ENCODE measurements at places on chromosomes 13 and 19.

GRCh38 chr13:106492588-106493475 is 42.6 kb downstream of the EFNB2 start:
- no peak for DNase-seq

- DNase-seq: no peak
Measured at GRCh38 chr13:23990455-23990854, 93.2 kb upstream of the C1QTNF9B start.

DNA sequence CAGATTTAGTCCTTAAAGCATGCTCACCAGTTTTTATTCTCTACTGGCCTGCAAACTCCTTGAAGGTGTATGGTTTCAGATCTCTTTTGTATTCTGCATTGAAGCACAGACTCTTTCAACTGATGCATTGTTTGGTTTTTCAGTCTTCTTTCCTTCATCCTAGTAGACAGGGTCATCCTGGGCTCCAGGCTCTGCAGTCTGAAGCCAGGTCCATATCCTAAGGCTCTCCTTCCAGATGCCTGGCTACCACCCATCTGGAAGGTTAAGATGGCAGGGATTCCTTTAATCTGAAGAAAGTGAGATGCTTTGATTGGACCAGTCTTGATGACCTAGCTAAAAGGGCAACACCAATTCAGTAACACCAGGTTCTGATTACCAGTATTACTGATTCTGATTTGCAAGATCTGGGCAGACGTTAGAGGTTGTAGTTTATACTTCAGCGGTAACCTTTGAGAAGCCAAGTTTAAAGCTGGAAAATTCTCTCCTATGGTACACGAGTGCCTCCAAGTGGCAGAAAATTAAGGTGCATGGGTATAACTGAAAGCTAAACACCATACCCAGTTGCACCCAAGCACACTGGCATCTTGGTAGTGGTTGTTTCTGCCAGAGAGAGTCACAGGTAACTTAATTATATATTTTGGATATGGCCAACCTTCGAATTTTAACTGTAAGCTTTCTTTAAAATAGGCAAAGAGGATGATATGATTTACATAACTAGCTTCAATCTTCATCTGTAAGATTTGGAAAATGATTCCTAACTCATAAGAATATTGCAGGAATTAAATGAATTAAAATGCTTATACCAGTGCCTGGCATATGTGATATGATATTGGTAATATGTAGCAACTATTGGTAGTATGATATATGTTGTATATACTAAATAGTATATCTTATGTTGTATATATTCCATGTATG is 1651.9 kb upstream of the MIR17HG start:
- DNase-seq: peak; percentile 50

- DNase-seq: no peak
Measured at GRCh38 chr19:41955521-41955920, 3.6 kb downstream of the RABAC1 start.

- peak; percentile 58 for DNase-seq
Measured at GRCh38 chr13:97434397-97435201, 630 bp downstream of the RAP2A start.

DNA sequence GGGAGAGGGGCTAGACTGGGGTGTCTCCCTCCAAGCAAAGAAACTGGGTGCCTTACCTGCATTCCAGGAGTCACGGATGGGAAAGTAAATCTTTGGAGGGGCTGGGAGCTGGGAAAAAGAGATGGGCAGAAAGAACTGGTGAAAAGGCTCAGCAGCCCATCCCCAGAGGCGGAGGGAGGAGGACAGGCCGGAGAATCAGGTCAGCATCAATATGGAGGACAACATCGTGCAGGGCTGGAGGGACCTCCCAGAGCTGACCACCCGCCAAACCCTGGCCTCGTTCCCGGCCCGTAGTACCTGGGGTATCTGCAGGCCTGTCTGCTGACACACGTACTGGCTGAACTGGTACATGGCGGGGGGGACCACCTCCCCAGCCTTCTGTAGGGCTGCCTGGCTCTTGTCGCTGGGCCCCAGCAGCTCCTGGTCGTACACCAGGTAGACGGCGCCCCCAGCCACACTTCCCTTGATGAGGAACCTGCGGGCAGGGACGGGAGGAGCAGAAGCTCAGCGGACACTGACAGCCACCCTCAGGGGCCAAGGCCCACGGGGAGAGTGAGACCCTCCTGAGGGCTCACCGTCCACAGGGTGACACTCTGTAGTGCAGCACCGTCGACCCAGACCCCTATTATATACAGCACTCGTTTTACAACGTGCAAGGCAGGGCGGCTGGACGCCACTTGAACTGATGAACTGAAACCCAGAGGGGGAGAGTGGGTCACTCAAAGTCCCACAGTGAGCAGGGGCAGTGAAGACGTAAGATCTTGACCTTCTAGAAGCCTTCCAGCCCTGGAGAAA is 830 bp downstream of the MICOS13 start:
- no peak for DNase-seq

DNA sequence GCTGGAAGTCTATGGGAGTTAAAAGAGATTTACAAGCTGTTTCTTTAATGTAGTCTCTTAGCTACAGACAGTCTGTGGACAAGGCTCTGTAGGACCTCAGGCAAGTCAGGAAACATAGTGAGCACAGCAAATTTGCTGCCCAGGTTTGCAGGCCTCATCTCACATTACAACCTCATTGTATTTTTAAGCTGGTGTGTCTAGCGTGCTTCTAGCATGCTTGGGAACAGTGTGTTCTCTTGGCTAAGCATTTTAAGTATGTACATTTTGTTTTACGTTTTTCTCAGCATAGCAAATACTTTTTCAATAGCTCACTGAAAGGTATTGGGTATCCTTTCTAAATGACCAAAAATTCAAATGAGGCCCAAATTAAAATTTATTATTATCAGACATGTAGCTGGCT is 113.2 kb downstream of the STARD13 start:
- DNase-seq: no peak

DNA sequence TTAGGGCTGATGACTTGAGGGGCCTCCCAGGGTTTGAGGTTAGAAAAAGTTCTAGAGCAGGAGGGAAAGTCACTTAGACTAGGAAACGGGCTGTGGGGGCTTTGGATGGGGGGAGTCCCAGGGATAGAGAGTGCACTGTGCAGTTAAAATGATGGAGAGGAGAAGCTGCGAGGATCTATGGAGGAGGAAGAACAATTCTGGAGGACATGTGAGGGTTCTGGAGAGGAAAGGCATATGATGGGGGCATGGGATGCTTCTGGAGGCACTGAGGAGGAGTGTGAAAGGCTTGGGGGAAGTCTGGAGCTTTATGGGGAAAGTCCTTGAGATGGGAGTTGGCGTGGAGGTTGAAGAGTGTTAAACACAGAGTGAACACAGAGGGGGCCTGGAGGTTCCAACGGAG is 2.2 kb downstream of the KCNC3 start:
- no peak for DNase-seq

GRCh38 chr13:113351514-113352026 is 12.4 kb downstream of the GRTP1 start:
- no peak for DNase-seq

GRCh38 chr19:38769635-38770211 is 3.6 kb downstream of the LGALS7 start:
- peak; percentile 94 for DNase-seq

- DNase-seq: no peak
Measured at GRCh38 chr13:41547251-41548000, 90.1 kb downstream of the RGCC start.
